NCI-H460 (cell line): ENCODE measurements at places on chromosomes 5 and 9.

DNA sequence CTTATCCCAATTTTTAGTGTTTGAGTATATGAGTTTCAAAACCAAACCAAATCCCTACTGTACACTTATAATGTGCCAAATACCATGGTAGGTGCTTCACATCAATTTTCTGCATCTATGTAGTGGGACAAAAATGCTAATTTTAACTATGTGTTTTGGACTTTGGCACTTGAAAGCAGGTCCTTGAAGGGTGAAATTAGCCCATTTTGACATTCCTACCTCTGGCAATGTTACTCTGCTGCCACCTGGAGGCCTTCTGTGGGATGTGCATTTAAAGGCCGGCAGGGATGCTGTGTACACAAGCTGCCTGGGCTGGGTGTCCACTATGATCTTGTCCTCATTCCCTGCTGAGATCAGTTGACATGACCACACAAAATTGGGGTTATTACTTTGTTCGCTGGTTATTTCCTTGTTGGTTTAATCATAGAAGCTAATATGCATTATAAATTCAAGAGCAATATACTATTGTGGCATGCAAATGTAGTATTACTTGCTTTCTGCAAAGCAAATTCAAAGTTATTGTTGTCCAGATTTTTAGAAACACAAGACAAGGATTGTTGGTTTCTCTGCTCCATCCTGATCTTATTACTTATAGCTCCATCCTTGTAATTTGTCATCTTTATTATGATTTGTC is 166.8 kb downstream of the ARHGEF28 start:
- DNase-seq, result peak; percentile 77

DNA sequence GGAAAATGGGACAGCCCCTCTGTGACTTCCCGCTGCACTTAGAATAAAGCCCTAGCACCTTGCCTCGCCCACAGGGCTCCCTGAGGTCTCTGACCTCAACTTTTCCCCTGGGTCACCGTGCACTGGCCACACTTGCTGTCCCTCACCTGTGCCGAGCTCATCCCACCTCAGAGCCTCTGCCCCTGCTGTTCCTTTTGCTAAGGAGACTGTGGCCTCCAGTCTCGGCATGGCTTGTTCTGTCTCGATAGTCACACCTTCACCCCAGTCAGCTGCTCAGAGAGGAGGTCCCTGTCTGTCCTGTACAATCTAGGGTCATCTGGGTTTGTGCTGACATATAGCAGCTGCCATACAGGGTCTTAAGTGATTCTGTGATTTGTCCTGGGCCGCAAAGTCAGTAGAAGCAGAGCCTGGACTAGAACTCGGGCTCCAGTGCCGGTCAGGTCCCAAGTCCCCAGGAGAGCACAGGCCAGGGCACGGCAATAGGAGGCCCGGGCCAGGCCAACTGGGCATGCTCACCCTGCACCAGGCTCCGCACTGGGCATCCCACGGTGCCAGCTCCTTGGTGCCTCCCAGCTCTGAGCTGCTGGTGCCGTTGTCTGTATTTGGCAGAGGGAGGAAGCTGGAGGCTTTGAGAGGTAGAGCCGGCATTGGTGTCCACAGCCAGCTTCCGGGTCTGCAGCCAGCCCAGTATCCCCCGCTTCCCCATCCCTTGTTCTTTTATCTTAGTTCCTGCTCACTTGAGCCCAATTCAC is 35.2 kb downstream of the NCS1 start:
- no peak for DNase-seq

DNA sequence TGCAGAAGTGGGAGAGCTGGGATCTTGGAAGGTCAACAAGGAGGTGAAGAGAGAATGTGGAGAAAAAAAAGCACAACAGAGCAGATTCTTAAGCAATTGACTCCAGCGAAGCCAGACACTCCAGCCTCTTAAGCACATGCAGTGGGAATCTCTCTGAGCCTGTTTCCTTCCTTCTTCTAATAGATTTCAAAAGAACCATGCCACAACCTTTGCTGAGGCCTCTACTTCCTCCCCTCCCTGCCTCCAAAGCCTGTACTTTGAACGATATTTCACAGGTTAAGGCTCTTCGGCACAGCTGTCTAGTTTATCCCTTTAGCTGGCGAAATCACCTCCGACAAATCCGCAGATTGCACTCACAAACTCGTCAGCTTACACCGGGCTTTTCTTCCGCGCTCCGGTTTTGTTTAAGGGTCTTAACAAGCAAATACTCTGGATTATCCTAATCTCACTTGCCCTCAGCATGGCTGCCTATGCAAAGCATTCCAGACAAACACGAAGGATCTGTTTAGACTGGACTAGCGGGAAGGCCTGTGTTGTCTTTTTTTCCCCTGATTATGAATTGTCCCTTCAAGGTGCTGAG is 211.6 kb upstream of the PANK3 start:
- no peak for DNase-seq

GRCh38 chr5:150272531-150272930 is 17.0 kb downstream of the CAMK2A start:
- DNase-seq, result peak; percentile 26

DNA sequence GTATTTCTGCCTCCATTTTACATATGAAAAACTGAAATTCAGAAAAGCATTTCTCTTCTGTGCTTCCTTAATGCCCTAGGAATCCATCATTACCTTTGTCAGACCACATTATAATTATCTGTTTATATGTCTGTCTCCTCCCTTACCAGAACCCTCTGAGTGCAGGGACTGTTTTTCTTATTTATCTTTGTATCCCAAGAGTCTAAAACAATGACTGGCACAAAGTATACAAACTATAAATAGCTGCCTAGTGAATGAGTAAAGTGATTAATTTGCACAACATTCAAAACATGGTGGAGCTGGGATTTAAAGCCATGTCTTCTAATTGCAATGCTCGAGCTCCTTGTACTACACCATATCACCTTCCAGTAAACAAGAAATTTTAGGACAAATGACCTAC is 49.3 kb upstream of the HK3 start:
- DNase-seq, result no peak

GRCh38 chr5:31366941-31367340 is 165.0 kb downstream of the DROSHA start:
- DNase-seq, result no peak

DNA sequence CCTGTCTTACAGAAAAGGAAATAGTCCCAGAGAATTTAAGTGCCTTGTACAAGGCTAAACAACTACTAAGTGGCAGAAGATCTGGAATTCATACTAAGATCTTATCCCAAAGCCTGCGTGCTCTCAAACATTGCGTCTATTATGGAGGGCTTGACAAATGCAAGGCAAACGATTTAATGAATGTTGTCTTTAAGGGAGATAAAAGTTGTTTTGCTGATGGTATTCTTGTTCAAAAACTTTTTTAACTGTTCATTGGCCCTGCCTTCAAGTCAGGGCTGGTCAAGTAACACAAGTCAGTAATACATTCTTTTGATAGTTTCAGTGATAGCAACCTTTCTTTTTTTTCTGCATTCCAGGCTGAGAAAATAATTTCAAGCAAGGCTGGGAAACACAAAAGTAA is 1.7 kb upstream of the SLC38A9 start:
- DNase-seq, result no peak

DNA sequence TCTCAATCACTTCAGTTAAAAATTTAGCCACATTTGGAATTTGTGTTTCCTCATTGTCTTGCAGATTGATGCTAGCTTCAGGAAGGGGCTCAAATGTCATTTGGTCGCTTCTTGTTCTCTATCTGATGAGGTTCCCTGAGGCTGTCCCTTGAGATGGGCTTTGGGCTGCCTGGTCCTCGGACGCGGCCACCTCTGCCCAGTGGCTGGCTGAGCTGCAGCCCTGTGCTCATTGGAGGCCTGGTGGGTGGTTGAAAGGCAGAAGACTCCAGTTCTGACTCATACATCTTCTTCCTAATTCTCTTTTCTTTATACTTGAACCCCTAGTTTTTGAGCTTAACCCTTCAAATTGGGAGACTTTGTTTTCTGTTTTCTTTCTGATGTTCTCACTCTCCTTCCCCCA is 78.8 kb upstream of the NTRK2 start:
- no peak for DNase-seq
